ENCODE measurements at places on chromosomes 5 and 9.

DNA sequence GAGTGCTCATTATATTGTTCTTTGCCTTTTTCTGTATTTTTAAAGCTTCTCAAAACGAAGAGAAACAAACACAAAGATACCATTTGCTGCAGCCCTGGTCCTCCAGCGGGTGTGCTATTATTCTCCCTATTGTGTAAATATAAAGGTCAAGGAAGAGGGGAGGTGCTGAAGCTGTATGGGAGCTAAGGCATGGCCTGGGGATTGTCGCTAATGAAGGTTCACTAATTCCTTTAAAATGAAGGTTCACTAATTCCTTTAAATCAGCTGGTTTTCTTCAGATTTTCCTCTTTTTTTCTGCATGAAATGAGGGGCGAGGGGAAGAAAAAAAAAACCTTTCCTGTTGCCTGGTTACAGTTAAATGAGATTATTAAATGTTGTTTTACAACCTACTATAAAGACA, 74.5 kb upstream of the MAP1B start:
- DNase-seq = peak; percentile 84

DNA sequence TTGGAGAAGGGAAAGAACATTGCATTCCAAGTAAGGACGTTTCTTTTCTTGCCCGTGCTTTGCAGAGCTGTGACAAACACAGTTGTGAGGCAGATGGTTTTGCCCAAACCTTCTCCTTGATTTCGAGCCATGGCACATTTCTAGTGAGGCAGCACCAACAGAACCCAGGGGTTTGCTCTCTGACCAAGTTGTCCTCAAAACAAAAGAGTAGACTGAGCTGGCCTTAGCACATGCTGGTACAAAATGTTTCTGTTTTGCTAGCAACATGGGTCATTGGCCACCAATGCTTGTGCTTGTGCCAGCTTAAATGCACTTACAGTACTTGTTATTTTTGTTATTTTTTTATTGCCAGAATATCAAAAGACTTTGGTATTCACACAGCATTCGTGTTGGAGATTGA, 328.8 kb downstream of the GADD45G start:
- DNase-seq = no peak

DNA sequence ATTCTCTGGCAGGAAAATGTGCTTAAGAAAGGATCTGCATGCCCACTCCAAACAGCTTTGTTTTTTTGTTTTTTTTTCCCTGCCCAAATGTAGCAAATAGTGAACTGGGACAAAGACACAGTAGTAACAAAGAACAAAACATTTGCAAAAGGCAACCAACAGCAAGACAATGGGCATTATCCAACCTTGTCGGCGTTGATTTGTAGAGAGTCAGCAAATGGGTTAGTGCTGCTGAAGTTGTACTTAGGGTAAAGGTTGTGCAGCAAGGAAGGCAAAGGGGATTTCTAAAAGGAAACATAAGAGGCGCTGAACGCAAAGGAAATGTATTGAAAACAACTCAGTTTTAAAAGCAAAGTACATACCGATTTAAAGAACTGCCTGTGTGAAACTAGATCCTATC, 136.2 kb downstream of the MPDZ start:
- peak; percentile 60 for DNase-seq

DNA sequence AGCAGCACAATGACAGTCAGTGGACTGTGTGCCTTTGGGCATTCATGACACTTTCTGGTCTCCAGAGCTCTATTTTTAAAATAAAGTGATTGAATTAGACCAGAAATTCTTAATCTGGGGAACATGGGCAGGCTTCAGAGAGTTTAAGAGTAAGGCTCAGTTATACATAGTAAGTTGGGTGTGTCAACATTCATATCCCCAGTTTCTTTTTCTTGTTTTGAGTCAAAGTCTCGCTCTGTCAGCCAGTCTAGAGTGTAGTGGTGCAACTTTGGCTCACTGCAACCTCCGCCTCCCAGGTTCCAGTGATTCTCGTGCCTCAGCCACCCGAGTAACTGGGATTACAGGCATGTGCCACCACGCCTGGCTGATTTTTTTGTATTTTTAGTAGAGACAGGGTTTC, 13.7 kb upstream of the KIF4B start:
- DNase-seq = no peak

GRCh38 chr5:156715287-156715686, 134.8 kb upstream of the PPP1R2B start:
- DNase-seq = peak; percentile 20

DNA sequence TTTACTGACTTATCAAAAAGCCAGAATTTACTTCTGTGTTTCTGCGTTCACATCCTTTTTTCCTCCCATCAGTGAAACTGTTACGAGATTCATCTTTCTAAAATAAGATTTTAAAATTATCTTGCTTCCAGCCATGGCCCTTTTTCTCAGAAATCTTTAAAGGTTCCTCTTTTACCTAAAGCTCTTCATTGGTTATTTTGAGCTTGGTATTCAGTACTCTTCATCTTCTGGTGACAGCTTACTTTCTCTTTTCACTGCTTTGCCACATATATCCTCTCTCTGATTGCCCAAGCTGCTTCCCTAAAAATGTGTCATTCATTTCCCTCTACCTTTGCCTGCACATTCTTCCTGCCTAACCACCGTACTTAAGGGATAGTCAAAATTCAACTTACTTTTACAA, 32.3 kb downstream of the TGFBR1 start:
- no peak for DNase-seq

- DNase-seq = peak; percentile 26
These were observed 40.8 kb upstream of the CKMT2 start for GRCh38 chr5:81192373-81192750.

DNA sequence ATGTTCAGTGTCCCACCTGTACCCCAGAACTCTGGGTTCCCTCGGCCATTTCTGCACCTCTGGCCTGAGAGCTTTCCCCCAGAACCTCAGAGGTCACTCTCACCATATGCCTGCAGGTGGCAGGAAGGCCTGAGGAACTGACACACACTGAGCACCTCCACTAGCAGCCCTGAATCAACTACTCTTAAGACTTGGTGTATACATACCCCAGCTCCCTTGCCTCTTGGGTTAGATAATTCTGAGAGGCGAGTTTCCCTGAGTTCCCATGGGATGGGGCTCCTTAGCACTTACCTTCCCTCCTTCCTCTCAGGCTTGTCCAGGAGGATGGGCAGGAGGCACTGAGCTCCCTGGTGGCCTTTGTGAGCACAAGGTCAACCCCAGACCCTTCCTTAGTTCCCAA, 86.1 kb downstream of the HSD17B3 start:
- no peak for DNase-seq

- no peak for DNase-seq
These were observed 73.2 kb downstream of the TRIO start for GRCh38 chr5:14216372-14216771.

- DNase-seq = peak; percentile 85
These were observed 183.9 kb downstream of the C9orf50 start for GRCh38 chr9:129436751-129437625.

GRCh38 chr5:122102825-122103224, 24.8 kb upstream of the LOX start:
- DNase-seq = no peak

DNA sequence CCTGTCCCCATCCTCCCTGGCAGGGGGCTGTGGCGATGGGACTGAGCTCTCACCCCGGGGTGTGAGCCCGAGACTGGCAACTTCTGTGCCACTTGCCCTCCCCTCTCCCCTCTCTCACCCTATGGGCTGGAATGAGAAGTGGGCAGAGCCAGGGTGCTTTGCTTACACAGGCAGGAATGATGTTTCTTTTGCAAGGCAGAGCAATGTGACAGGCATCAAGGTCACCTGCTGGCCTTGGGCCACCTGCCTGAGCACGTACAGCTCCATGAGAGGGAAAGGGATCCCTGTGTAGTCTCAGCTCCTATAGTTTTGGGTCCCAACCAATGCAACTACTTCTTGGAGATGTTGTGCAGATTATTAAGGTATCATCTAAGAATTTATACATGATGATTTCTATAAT, 252.8 kb upstream of the DAP start:
- DNase-seq = no peak

GRCh38 chr5:163385271-163385670, 52.1 kb upstream of the CCNG1 start:
- DNase-seq = no peak

GRCh38 chr9:131692612-131693562, 47.0 kb downstream of the RAPGEF1 start:
- no peak for DNase-seq

DNA sequence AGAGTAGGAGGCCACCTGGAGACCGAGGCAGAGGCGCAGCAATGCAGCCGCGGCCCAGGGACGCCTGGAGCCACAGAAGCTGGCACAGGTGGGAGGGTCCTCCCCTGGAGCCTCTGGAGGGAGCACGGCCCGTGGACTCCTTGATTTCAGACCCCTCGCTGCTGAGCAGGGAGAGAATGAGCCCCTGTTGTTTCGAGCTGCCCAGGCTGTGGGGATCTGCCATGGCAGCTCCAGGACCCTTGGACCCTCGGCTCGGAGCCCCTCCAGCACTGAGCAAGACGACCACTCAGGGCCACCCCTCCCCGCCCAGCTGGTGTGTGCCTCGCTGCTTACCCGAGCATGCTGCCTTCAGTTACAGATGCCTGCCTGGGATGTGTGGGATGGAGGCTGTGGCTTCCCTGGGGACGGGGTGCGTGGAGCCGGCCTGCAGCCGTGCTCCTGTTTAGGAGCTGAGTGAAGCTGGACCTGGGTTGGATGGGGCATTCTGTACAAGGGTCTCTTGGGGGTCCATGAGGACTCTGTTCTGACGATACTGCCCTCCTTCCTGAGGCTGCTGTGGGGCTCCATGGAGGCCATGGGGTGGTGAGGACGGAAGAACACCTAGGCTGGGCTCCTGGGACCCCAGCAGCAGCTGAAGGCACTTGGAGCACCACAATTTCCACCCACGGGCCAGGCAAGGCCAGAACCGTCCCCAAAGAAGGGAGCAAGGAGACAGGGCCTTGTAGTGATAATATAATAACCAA, 115.1 kb upstream of the LPCAT1 start:
- DNase-seq = no peak

DNA sequence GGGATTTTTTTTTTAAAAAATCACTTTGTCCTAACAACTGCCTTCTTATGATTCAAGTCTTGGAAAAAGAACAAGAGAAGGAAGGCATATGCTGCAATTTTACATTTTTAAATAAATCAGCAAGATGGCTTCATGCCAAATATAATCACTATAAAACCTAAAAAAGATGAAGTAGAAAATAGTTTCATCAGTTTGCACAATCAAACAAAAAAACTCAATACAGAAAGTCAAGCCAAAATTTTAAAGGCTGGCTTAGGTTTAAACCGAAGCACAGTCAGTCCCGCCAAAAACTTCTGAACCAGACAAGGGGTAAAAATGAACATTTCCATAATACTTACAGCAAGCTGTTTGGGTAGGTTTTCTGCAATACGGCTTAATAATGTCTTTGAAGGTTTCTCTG, 57.3 kb downstream of the ZFR start:
- DNase-seq = no peak

DNA sequence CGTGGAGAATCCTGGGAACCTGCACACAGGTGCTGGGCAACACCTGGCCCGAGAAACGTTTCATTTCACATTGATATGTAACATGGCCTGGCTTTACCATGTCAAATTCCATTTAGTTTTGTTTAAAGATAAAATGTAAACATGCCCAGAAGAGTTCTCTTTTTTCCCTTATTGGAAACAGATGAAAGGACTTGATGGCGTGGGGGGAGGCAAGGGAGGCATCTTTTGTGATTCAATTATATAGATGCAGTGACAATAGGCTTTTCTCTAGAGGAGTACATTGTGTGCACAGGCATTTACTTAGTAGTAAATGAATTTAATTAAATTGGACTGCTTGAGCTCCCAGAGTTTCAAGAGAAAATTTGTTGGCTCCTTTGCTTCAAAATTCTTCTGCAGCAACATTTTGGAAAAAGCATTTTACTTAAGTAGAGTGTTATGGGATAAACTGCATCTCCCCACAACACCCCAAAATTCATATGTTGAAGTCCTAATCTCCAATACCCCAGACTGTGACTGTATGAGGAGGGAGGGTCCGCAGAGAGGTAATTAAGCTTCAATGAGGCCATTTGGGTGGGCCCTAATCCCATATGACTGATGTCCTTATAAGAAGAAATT, 254.3 kb upstream of the NFIL3 start:
- peak; percentile 40 for DNase-seq

DNA sequence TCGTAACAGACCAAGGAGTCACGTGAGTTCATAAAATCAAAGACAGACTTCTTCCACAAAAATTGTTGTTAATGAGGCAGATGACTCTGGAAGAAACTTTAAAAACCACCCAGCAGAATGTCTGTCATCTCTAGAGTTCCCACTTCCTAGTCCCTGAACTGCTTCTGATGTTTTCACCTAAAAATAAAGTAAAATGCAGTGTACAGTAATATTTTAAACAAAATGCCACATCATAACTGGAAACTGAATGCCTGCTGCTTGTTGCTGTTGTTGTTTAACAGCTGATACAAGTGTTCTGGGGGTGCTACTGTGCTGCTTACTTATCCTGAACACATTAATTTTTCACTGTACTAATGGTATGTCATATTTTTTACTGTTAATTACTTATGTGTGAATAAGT, 577.2 kb downstream of the MTRR start:
- no peak for DNase-seq

GRCh38 chr5:88727705-88728313, 155.2 kb downstream of the MEF2C start:
- peak; percentile 39 for DNase-seq

- DNase-seq = no peak
These were observed 76.6 kb downstream of the MAPKAP1 start for GRCh38 chr9:125630436-125630835.

DNA sequence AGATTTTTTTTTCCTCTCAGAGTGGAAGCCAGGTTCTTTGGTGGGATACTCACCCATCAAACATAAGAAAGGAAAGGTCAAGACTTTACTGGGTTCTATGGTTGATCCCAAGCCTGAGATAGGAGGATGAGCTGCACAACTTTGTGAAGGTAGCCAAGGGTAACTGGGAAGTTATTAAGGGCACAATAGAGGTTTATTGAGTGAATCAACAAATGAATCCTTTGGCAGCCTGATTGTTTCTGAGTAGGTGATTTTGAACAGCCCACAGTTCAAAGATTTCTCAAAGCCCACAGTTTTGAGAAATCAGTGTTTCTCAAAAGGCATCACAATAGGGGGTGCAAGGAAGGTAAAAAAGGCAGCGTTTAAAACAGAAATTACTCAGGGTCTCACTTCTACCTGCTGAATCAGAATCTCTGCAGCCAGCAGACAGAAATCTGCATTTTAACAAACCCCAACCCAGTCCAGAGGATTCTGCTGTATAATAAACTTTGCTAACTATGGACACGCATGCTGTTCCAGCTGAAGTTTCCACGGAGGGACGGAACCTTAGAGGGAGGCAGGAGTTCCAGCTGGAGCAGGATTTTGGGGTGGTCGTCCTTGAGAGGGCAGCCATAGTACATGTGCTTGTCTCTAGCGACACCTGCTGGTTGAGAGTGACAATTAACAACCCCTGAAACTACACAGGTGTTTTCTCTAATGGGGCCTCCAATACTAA, 32.7 kb upstream of the FSD1L start:
- peak; percentile 87 for DNase-seq

Measured in neural progenitor cell (in vitro differentiated cells).